Activated T-cell treated with anti-CD3 and anti-CD28 coated beads, Interleukin-2, amount 50 U/mL, for 48 hours (primary cell): ENCODE measurements at places on chromosomes 7 and 10.
A peak's percentile ranks its signal among the peaks of the same experiment; 100 is the strongest.

DNA sequence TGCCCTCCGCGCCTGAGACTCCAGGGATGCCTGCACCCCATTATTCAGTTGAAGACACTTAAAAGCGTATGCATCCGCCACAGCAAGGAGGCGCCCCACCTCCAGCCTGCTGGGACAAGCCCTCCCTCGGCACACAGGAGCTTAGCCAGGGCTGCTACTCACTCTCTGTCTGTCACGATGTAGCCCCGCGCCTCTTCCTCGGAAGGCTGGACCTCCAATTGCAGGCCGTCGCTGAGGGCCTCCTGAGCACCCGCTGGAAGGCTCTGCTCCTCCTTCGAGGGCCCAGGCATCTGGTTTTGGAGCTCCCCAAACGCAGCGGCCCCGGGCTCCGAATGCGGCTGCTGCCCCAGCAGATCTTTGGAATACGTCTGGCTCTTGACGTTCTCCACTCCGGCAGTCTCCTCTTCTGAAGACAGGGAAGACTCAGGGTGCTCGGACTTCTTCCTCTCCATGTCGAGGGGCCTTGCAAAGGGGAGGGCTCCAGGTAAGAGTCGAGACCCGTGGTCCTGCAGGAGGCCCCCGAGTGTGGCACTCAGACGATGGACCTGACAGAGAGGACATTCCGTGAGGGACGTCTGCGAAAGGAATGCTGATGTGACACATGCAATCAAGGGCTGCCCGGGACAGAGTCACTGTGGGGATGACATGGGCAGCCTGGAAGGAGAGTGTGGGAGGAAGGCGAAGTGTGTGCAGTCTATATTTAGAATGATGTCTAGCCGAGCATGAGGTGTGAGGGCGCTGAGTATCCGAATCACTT lies 453.9 kb downstream of the PTPRN2 start:
- no peak for DNase-seq

DNA sequence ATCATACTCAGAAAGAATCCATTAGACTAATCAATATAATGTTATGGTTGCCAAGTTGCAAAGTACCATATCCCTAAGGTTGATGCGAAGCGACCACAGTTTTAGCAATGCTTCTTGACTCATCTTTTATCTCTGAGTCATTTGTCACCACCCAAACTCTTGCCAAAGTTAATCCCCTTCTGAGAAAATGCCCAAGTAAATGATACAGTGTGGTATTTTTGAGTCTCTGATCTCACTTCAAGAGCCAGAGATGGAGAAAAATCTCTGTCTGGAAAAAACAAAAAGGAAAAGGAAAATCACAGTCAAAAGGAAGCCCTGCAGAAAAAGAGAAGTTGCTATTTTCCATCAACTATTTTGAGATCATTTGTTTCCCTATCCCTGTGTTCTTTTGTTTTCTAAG lies 26.7 kb upstream of the OTUD1 start:
- DNase-seq, result no peak

- DNase-seq, result no peak
Observed at GRCh38 chr7:118052336-118052735, 131.6 kb upstream of the LSM8 start.

DNA sequence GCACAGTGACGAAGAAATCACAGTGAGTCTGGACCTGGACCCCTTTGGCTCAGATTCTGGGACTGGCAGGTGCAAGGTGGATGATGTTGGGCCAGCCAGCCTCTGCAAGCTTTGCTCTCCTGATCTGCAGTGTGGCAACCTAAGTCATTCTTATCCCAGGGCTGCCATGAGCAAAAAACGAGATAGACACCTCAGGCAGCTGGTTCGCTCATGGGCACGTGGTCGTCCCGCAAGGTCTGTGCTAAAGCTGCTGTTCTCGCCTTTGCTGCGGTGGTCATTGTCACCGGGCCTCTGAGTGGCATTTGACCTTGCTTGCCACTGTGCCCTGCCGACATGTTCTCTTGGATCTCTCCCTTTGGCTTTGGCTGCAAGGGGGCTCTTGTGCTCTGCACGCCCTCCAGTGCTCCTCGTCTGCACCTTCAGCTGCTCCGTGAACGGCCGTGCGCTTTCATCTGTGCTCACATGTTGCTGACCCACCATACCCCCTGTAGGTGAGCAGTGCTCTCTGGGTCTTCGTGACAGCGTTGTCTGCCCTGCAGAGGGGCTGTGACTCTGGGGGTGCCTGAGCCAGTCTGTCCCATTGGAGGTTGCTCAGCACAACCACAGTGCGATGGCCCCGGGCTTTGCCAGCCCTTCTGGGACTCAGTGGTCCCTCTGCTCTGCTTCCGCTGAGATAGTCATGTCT lies 317.0 kb downstream of the GLRX3 start:
- no peak for DNase-seq

DNA sequence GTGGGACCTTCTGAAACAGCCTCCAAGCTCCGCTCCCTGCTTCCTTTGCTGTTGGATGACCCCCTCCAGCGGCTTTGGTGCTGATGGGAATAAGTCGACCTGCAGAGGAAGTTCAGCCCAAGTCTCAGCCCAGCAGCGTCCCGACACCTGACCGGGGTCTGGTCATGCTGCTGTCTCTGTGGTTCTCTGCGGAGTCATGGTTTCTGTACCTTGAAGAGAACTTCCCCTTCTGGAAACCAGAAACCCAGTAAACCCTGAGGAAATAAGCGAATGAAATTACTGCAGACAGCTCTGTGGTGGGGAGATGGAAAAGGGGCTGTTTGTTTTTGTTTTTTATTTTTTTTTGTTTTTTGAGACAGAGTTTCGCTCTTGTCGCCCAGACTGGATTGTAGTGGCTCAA lies 18.3 kb upstream of the ZNF12 start:
- DNase-seq, result no peak

- no peak for DNase-seq
Observed at GRCh38 chr7:3896169-3896765, 595.2 kb downstream of the SDK1 start.

GRCh38 chr10:24678757-24679156 lies 44.9 kb downstream of the ARHGAP21 start:
- no peak for DNase-seq

DNA sequence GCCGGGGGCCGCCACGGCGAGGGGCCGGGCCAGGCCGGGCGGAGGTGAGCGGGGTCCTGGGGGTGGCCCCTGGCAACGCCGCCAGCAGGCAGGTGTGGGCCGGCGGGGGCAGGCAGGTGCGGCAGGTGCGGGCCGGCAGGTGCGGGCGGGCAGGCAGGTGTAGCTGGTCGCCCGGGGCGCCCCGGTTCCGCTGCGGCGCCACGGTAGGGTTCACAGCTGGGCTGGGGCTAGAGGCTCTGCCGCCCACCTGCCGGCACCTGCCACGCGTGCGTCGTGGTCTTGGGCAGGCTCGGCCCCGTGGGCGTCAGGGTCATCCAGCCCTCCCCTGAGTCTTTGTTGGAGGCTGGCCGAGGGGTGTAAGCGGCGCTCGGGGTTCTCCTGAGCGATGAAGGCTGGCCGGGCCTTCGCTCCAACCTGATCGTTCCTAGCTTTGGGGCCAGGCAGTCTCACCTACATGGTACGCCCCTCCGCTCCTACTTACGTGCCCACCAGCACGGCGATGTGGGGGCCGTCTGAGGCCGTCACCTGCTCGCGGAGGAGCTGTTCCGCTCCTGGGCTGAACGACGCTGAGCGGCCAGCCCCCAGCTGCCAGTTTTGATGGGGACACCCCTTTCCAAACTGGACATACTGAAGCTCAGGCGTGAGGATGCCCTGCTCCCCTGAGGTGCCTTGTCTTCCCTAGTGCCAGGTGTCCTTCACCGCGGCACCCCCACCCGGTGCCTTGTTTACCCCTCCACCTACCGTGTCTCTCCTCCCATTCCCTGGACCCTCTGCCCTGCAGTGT lies 493 bp downstream of the ZMIZ2 start:
- peak; percentile 47 for DNase-seq

DNA sequence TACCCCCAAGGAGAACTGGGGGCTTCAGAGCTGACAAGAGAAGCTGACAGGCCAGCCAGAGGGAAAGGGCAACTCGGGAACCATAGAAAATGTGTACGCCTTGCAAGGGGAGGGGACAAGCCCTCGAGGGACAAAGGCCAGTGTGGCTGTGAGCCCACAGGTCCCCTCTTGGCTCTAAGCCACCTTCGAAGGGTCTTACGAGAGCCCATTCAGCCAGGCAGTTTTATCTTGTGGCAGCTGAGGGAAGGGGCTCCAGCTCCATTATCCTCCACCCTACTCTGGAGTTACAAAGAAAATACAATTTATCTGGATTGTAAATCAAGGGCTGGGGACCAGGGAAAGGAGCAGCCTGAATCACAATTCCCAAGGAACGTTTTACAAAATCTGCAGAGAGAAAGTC lies 159.5 kb upstream of the ZMIZ1 start:
- no peak for DNase-seq

- no peak for DNase-seq
Observed at GRCh38 chr10:110966146-110966545, 46.7 kb downstream of the SHOC2 start.

GRCh38 chr10:624605-625332 lies 64.7 kb downstream of the DIP2C start:
- DNase-seq, result no peak

DNA sequence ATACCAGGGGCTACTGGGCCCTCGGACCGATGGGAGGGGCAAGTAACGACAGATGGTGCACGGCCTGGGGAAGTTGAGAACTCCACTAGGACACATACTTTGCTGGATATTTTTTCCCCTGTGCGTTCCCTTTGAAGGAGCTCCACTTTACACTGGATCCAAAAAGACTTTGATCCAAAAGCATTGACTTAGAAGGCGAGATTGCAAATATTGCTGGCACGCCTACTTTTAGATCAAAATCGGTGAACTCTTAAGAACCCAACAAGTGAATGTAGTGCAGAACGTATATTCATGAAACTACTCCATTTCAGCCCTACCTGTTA lies 436 bp upstream of the SLC25A13 start:
- DNase-seq, result no peak

GRCh38 chr10:29237786-29238185 lies 51.1 kb upstream of the LYZL1 start:
- DNase-seq, result no peak

DNA sequence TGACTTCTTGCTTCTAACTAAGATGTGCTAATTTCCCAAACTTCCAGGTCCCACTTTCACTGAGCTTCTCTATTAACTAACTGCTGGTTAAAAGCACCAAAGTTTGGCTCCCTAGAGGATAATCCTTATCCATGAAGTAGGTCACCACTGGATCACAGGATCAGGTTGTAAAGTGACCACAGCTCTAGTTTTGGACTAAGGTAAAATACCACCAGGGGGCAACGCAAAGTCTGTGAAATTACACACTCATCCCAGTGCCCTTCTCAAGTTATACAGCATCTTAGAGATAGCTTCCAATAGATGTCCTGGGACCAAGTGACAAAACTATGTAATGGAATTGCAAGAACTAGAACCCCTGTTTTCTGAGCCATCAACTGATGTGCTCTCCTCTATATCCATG lies 116.4 kb upstream of the ASAH2 start:
- peak; percentile 18 for DNase-seq

GRCh38 chr10:133384071-133384470 lies 5.0 kb downstream of the PAOX start:
- no peak for DNase-seq

DNA sequence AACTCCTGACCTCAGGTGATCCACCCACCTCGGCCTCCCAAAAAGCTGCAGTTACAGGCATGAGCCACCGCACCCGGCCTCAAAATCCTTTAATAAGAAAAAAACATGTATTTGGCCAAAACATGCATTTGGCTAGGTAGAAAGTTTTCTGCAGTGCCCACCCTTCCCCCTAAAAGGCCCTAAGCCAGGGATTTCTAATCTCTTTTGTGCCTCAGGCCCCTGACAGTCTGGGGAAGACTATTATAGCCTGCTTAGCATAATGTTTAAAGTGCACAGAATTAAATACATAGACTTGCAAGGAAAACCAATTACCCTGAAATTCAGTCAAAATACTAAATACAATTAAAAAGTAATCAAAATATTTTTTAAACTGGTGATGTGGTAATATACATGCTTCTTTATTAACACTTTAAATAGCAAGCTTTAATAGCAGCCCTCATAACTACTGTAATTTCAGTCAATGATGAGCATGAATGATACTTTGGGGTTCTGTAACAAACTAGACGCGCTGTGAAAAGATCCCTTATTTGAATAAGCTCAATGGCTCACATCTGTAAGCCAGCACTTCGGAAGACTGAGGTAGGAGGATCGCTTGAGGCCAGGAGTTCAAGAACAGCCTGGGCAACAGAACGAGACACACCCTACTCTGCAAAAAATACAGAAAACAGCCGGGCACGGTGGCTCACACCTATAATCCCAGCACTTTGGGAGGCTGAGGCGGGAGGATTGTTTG lies 29.9 kb downstream of the SPDYE6 start:
- DNase-seq, result no peak

- no peak for DNase-seq
Observed at GRCh38 chr10:4475827-4476490, 350.0 kb upstream of the AKR1E2 start.

GRCh38 chr10:103514244-103514643 lies 20.7 kb downstream of the NEURL1 start:
- no peak for DNase-seq

DNA sequence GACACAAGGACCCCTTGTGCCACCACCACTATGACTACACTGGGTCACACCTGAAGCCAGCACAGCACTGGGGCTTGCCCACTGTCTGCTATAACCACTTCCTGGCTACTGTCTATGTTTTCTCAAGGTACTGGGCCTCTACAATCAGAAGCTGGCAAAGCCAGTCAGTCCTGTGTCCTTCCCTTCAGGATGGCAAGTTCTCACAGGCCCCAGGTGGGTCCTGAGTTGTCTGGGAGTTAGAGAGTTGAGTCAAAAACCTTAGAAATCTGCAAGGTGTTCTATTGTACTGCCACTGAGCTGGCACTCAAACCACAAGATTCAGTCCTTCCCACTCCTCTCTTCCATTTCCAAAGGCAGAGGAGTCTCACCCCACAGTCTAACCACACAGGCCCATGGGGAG lies 705.5 kb downstream of the IPMK start:
- DNase-seq, result no peak

DNA sequence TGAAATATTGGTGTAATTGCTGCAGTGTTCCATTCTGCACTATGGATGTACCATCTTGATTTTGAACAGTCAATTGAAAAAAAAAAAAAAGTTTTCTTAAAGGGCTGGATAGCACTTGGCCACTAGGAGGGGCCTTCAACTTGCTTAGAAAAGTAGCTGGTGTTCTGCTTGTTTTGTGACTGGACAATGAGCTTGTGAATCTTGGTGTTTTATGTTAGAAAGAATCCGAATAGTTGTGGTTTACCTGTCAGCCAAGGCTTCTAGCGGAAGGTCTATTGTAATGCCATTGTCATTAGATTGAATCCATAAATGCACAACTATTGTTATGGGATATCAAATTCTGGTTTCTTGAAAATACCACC lies 77.1 kb downstream of the BMPER start:
- no peak for DNase-seq

DNA sequence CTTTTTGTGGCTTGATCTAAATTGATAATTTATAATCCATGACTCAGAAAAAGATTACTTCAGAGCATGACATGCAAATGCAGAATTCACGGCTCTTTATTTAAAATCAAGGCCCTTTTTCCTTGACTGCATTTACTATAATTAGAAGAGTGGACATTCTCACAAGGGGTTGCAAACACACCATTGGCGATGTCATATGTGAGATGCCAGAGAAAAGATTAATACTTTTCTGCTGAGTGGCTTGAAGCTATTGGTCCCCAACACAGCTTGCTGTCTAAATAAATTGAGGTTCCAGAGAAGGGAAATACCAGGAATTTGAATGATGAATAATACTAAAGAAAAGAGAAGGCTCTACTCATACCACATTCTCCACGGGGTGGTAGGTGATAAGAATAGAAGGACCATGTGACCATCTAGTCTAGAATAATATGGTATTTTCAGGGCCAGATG lies 78.7 kb upstream of the ARID5B start:
- no peak for DNase-seq
